ENCODE measurements at places on chromosomes 2 and 18. TPM values are rescaled to one million over a fixed set of nuclear protein-coding genes. Genes with fewer than 3 reads are reported as not detected.

The NOSTRIN gene
- not detected for total RNA-seq

The COLEC11 gene
- 0.50 TPM for total RNA-seq

The ASB18 gene
- total RNA-seq, result not detected

The PDE1A gene
- not detected for total RNA-seq

The POTEJ gene
- not detected for total RNA-seq

All from bronchus fibroblast of lung (primary cell).